ENCODE measurements at places on chromosomes 2 and 18.

- DNase-seq: no peak
Measured at GRCh38 chr2:209974576-209974975, 27.9 kb upstream of the RPE start.

- DNase-seq: no peak
Measured at GRCh38 chr2:240121675-240122074, 14.4 kb downstream of the COPS9 start.

DNA sequence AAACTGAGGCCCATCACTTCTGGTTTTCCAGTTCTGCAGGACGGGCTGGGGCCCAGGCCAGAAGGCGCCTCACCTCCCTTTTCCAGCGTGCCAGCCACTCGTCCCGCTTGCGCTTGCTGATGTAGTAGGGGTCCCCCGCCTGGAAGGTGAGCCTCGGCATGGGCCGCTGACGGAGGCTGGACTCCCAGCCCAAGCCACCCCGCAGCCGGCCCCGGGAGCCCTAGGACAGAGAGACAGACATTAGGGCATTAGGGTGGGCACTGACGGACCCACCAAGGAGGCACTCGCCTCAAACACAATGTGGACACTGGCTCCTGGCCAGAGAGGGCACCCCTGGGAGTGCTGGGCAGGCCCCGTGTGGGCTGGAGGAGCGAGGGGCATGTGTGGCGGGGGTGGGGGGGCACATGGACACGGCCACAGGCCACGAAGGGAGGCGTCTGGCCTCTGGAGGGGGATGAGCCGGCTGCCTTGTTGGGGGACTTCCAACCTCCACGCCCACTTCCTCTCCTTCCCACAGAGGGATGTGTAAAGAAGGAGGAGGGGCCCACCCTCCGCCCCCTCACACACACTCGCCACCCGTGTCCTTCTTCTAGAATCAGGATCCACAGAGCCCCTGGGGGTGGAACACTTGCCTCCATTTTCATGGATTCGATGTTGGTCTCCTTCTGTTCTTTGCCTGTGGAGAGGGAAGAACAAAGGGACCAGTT, 66.7 kb downstream of the DNMT3A start:
- no peak for DNase-seq

DNA sequence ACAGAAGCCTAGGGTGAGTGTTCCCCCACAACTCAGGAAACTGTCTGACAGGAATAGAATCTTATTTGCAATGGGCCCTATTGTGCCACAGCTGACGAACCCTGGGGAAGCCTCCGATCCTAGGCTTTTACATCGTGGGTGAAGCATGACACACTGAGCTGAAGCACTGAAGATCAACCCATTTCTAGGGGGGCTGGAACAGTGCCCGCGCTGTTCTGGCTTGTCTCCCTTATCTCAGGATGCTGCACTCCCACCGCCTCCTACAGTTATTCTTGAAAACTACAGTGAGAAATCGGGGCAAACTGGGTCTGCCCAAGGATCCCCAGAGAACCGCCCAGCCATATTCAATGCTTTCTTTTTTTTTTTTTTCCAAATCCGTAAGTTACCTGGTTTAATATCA, 41.1 kb downstream of the NETO1 start:
- DNase-seq: no peak

GRCh38 chr2:180180511-180180910, 173.4 kb upstream of the CWC22 start:
- no peak for DNase-seq

GRCh38 chr2:71102981-71103681, 26.9 kb downstream of the MCEE start:
- DNase-seq: no peak
